ENCODE measurements at places on chromosomes 12 and 14.

- no peak for DNase-seq
These were observed 373.6 kb downstream of the GLT1D1 start for GRCh38 chr12:129226851-129227250.

DNA sequence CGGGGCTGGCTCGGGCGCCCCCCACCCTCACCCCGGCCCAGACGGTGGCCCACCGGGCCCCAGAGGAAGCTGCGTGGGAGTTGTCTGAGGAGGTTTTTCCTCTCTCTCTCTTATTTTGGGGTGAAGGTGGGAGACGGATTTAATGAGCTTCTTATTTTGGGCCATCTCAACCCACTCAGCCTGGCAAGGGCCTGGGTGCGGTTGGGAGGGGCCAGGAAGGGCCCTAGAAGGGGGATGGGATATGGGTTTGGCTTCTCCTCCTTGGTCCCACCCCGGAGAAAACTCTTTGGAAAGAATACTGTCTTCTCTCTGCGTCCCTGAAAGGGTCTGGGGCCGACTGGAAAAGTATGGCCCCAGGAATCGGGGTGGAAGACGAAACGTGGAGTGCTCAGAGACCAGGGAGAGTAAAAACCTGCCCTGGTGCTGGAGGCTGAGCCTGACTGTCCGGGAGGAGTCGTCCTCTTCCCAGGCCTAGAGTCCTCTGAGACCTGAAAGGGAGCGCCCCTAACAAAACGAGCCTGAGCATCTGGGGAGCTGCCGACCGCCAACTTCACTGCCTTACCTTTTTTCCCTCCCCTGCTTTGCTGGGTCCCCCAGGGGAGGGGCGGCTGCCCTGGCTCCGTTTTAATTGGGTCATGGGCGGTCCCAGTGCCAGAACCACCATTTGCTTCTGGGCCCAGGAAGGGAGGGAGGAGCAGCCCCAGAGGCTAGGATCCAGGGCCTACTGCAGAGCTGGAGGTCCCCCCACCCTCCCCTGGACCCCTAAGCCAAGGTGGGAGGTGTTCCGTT is 1.6 kb downstream of the MMP14 start:
- DNase-seq: no peak

- no peak for DNase-seq
These were observed 17.6 kb downstream of the CALCOCO1 start for GRCh38 chr12:53709671-53710070.

GRCh38 chr12:14199455-14200198 is 165.9 kb upstream of the ATF7IP start:
- no peak for DNase-seq

GRCh38 chr12:80325167-80325959 is 118.7 kb upstream of the PTPRQ start:
- DNase-seq: no peak

- no peak for DNase-seq
These were observed 822.3 kb downstream of the LRFN5 start for GRCh38 chr14:42428996-42429395.

GRCh38 chr12:124433147-124433874 is 134.1 kb downstream of the NCOR2 start:
- DNase-seq: no peak

- no peak for DNase-seq
These were observed 224.0 kb downstream of the TTC6 start for GRCh38 chr14:37819155-37820015.

DNA sequence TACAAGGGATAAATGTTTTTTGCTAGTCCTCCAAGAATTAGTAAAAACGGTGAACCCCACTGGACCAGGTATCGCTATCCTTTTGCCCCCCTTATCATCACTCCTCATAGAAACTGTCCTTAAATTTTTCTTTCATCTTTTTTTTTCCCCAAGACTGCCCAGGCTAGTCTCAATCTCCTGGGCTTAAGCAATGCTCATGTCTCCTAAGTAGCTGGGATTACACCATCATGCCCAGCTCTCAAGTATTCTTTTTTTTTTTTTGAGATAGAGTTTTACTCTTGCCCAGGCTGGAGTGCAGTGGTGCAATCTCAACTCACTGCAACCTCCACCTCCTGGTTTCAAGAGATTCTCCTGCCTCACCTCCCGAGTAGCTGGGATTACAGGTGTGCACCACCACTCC is 9.7 kb downstream of the IRF2BPL start:
- DNase-seq: no peak

GRCh38 chr12:50419112-50419909 is 18.6 kb downstream of the LARP4 start:
- no peak for DNase-seq

- DNase-seq: no peak
These were observed 9.8 kb upstream of the EML5 start for GRCh38 chr14:88802596-88802995.

GRCh38 chr14:56561606-56562005 is 18.0 kb upstream of the TMEM260 start:
- DNase-seq: no peak

- DNase-seq: no peak
These were observed 248.8 kb downstream of the SUDS3 start for GRCh38 chr12:118625050-118625675.

GRCh38 chr12:44428825-44429224 is 447.3 kb downstream of the NELL2 start:
- no peak for DNase-seq

DNA sequence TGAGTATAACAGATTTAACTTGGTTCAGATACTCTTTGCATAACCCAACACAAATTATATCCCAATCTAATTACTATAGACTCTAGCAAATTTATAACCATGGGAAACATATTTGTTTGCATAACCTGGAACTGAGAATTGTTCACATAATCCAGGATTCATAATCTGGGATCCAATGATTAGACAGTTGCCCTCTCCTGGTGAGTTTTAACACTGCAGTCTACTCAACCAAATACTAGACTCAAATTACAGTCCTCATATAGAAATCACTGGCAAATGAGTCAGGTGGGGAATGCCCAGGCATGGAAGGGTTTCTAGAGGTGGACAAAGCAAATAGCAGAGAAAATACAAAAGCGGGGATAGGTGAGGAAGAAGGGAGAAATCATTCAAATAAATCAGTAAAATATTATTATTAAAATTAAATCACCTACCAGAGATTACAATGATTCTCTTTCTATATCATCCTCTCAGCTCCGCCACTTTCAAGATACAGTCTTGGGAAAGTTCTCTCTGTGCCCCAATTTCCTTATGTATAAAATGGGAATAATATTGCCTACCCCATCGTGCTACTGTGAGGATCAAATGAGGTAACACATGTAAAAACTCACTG is 9.4 kb downstream of the GCH1 start:
- DNase-seq: no peak

DNA sequence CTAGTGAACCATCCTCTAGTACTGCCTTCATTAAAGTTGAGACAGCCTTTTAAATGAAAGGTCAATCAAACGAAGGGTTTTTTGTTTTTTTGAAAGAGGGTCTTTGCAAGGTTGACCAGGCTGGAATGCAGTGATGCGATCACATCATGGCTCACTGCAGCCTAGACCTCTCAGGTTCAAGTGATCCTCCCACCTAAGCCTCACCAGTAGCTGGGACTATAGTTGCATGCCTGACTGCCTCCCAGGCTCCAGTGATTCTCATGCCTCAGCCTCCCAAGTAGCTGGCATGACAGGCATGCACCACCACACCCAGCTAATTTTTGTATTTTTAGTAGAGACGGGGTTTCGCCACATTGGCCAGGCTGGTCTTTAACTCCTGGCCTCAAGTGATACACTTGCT is 114.6 kb upstream of the SINHCAF start:
- DNase-seq: no peak

DNA sequence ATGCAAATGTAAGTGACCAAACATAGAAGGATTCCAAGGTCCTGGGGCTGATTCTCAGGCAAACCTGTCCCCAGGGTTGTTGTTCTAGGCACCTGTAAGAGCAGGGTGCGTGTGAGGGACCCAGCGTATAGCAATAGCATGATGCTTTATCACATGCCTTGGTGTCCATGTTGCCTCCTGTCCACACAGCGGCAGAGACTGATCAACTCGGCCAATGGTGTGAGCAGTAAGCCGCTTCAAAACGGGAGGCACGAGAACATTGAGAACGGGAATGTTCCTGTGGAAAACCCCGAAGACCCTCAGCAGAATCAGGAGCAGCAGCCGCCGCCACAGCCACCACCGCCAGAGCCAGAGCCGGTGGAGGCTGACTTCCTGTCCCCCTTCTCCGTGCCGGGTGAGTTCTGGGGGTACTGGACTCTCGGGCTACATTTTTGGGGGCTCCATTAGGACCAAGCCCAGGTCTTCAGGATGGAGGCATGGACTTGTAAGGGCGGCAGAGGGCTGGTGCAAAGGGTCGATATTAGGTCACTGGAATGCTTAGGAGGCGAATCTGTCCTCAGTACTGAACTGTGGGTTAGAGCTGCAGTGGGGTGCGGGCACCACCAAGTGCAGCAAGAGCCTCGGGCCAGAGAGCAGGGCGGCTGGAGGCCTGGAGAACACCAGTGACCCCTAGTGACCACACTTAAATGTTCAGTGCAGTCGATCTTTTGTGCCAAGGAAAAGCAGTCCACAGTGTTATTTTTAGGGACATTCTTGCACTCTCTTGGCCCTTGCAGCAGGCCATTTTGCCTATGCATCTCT is 57.2 kb upstream of the RIN3 start:
- DNase-seq: no peak

- DNase-seq: peak; percentile 24
These were observed 9.6 kb downstream of the FAIM2 start for GRCh38 chr12:49893753-49894750.

GRCh38 chr12:1322821-1323220 is 271.6 kb downstream of the FBXL14 start:
- no peak for DNase-seq

- DNase-seq: no peak
These were observed 24.2 kb upstream of the NOVA1 start for GRCh38 chr14:26621807-26622560.
